ENCODE measurements at places on chromosomes 1 and 21.

GRCh38 chr1:91764471-91765115 lies 121.4 kb downstream of the TGFBR3 start:
- DNase-seq: no peak

DNA sequence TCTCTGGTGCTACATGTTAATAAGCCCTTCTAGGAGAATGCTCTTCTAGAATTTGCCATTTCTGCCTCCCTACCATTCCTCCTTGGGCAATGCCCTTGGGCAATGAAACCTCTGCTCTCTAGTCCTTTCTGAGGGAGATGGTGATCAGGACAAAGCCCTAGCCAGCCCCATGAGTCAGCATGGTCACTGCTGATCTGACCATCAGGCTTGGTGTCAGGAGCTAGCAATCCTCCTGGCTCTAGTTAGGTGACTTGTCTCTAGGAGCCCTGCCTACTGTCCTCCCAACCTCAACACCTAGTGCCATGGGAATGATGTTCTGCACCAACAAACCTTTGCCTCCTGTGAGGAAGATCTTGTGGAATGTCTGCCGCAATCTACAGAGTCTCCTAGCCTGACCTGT lies 89.8 kb downstream of the NMNAT2 start:
- DNase-seq: no peak

- DNase-seq: no peak
These were observed 8.0 kb upstream of the HSD11B1 start for GRCh38 chr1:209696673-209697072.

DNA sequence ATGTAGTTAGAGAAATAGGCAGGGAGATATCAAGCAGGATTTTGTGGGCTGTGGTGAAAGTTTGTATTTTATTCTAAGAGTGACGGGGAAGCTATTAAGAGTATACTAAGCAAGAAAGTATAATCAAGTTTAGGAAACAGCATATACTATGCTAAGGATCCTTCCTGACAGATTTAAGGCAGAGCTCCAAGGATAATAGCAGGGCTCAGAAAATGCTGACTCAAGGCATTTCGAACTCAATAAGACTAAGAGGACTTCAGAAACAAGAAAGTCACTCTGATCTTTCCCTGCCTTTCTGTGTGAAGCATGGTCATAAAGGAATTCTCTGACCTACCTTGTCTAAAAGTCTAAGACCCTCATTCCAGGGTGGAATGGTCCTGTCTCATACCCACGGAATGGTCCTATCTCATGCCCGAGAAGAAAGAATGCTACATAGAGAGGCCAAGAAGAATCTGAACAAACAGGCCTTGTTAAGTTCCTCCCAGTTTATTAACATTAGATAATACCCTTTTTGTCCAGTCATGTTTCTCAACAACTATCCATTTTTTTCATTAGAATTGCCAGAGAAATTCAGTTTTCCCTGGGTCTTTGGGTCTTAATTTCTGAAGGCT lies 59.1 kb downstream of the HFM1 start:
- DNase-seq: no peak

- DNase-seq: no peak
These were observed 52.3 kb downstream of the PLEKHA6 start for GRCh38 chr1:204307334-204307883.

- DNase-seq: no peak
These were observed 124.9 kb upstream of the TNFSF4 start for GRCh38 chr1:173332026-173332425.

- no peak for DNase-seq
These were observed 16.8 kb upstream of the PDXK start for GRCh38 chr21:43701936-43702784.

DNA sequence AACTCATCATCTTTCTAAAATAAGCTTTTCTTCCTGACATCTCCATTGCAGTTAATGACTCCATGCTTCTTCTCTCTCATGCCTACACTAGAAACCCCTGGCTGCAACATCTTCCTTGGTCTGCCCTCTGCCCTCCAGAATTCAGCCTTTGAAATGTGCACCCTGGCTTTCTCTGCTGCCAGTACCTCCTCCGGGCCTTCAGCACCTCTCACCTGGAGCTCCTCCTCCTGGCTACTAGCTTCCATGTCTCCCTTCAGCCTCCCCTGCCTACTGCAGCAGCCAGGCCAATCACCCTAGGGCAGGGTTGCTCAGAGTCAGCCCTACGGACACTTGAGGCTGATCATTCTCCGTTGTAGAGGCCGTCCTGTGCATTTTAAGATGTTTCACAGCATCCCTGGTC lies 18.3 kb downstream of the SUSD4 start:
- DNase-seq: no peak

- DNase-seq: no peak
These were observed 253.0 kb upstream of the HOOK1 start for GRCh38 chr1:59561796-59562195.
